Activated CD8-positive, alpha-beta T cell treated with anti-CD3 and anti-CD28 coated beads for 36 hours (primary cell): ENCODE measurements at places on chromosomes 7 and 10. TPM values are rescaled to one million over a fixed set of nuclear protein-coding genes. Genes with fewer than 3 reads are reported as not detected.

Gene COMTD1
- total RNA-seq: 54.5 TPM

Gene CTNNA3
- total RNA-seq: not detected

Gene IFIT3
- total RNA-seq: 21.8 TPM

Gene BLVRA
- total RNA-seq: 30.9 TPM

Gene SERPINE1
- total RNA-seq: 1.3 TPM

Gene PKD1L1
- 0.20 TPM for total RNA-seq

Gene CRPPA
- total RNA-seq: 1.6 TPM

Gene PALD1
- 6.8 TPM for total RNA-seq

Gene ITIH5
- not detected for total RNA-seq

Gene TMED4
- total RNA-seq: 74.6 TPM

Gene UCMA
- not detected for total RNA-seq

Gene PSTK
- 4.8 TPM for total RNA-seq

Gene LRRC17
- not detected for total RNA-seq

Gene TACR2
- total RNA-seq: not detected

Gene MET
- 0.27 TPM for total RNA-seq

DNA sequence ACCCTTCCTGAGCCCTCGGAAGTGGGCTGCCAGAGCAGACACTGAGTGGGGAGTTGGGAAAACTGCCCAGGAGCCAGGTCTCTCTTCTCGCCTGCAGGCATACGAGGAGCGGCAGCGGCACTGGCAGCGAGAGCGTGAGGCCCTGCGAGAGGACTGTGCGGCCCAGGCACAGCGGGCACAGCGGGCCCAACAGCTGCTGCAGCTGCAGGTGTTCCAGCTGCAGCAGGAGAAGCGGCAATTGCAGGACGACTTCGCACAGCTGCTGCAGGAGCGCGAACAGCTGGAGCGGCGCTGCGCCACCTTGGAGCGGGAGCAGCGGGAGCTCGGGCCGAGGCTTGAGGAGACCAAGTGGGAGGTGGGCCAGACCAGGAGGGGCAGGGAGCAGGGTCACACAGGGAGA is 5.8 kb downstream of the LZTS2 start:
- no peak for DNase-seq

- DNase-seq: no peak
These were observed 3.0 kb downstream of the GCC1 start for GRCh38 chr7:127582361-127582760.

GRCh38 chr10:113037218-113037617 is 87.2 kb downstream of the TCF7L2 start:
- DNase-seq: no peak

DNA sequence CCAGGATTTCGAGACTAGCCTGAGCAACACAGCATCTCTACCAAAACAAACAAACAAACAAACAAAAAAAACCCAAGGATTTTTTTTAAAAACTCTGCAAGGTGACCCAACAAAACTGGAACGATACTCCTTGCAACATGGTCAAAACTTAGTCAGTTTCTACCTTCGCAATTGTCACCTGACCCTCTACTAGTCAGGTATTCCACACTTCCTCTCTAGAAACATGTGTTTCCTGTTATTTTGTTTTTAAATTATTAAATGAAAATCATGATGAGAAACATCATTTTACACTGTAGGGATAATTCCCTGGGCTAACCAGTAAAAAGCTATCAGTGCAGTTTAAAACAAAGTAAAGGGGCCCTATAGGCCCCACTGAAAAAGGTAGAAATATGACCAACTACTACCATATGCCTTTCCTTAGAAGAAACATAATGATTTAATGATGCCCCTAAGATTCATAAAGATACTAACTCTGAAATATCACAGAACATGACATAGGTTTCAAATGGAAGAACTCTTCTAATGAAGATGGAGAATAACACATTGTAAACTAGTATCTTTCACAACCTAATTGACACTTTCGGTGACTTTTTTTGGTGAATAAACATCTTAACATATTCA is 8.7 kb downstream of the BRAF start:
- DNase-seq: no peak

DNA sequence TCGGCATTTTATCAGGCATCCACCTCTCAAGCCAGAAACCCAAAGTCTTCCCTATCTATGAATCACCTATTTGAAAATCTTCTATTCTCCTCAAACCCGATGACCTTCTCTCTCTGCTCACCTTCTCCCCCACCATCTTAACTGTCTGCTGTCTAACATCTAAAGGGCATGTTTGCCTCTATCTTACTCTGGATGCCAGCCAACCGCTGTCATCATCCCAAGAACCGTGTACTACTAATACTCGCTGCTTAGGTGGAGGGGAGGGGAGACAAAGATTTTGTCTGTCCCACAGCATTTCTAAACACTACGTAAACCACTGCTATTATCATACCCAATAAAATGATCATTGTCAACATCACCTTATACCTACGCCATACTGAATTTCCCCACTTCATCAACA is 29.5 kb downstream of the PAXIP1 start:
- no peak for DNase-seq

DNA sequence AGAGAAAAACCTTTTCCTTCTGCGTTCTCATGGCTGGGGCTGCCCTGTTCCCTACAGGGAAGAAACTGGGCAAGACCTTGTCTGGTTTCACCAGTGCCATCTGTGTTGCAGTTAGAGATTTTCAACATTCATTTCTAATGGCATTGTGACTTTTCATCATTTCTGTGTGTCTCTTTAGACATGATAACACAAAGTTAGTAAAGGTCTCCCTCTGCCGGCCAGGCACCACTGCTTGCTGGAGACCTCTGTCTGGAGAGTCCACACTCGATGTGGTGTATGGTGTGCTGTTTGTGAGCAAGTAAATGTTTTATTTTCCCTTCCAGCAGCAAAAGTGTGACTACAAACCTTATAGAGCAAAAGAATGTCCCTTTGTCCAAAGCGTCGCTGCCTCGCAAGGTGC is 213.5 kb downstream of the PAXIP1 start:
- peak; percentile 17 for DNase-seq

- no peak for DNase-seq
These were observed 257.1 kb downstream of the CAMK1D start for GRCh38 chr10:12606461-12606860.

DNA sequence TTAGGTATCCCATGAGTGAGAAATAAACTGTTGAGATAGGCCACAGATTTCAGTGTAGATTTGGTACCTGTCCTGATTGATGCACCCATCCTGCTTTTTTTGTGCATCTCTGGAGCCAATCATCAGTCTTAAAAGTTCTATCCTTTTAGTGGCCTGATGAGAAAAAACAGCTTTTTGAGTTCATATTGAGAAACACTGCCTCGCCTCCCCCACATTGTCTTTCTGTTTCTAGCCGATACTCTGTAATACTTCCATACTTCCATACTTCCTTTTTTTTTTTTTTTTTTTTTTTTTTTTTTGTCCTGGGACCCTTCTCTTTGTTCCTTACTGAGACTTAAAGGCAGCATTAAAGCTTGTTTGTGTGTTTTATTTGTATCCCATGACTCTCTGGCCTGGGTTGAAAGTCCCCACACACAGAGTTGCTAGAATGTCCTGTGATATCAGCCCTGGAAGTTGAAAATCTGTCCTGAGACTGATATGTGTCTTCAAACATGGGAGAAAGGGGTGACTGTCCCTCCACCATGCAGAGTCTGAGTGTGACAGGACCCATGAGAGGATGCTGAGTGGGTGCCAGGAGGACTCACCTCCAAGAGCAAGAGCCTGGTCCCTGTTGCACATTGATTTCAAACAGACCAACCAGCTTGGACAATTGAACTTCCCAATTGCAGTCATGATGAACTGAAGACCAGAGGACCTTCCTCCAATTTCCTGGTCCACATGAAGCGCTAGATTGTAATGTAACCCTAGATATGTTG is 5.7 kb downstream of the ZNF22 start:
- DNase-seq: no peak

GRCh38 chr7:76359111-76359977 is 553 bp upstream of the YWHAG start:
- DNase-seq: peak; percentile 98

- no peak for DNase-seq
These were observed 69.5 kb upstream of the GDF10 start for GRCh38 chr10:47230482-47230881.

DNA sequence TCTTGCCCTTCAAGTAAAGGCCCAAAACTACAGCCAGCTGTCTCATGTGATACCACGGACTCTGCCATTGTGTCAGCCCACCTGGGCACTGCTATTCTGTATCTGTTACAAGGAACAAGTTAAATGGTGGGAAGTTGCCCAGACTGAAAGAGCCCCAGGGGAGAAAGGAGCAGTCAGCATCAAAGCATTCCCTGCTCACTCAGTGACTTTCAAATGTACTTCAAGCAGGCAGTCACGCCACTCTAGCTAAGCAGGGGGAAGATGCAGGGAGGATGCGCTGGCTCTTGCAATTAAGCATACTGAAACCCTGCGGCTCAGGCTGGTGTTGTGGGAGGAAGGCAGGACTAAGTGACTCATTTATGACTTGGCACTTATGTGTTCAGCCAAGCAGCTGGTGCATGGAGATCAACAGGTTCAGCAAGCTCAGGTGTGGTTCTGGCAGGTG is 1249.6 kb downstream of the TYW1 start:
- no peak for DNase-seq

DNA sequence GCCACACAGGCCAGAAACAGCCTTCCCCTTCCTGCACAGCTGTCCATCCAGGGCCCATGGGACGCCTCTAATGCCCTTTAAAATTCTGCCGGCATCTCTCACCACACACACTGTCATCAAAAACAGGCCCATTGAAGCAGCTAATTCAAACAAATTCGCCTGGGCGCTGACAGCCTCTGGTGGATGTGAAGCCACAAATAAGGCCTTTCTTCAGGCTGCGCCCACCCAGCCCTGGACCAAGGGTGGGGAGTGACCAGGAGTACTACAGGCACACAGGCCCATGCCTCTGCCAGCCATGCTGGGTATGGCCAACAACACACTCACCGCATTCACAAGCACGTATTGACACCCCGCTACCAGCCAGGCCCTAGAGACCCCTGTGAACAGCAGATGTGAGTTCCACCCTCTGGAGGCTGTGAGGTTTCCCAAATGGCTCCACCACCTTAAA is 54.6 kb downstream of the SLIT1 start:
- no peak for DNase-seq

GRCh38 chr7:135207406-135208101 is 3.8 kb downstream of the WDR91 start:
- DNase-seq: no peak

DNA sequence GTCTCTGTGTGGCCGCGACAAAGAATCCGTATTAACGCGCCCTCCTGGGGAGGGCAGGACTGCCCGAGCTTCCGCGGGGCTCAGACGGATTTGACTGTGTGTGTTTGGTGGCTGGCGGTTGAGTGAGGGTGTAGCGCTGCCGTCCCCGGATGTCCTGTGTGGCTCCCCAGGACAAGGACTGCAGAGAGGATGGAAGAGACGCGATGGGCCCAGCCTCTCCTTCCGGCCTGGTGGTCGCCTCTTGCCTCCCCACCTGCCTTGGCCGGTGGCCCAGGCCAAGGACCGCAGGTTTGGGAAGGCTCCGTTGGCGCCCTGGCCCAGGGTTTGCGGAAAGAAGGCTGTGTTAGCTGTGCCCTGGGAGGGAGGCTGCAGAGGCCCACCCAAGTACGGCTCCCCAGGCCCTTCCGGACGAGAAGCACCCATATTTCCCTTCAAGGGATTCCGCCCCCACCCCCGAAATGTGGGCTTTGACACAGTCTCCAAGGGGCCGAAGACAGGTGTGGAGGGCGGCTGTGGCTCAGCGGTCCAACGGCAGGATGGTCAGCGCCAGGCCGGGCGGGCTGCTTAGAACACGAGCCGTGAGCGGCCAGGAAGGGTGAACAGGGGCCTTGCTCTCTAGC is 2.3 kb downstream of the UNCX start:
- peak; percentile 37 for DNase-seq

- peak; percentile 72 for DNase-seq
These were observed 23.9 kb upstream of the CALD1 start for GRCh38 chr7:134755422-134756022.

- no peak for DNase-seq
These were observed 81.0 kb downstream of the CNOT4 start for GRCh38 chr7:135428879-135429278.

DNA sequence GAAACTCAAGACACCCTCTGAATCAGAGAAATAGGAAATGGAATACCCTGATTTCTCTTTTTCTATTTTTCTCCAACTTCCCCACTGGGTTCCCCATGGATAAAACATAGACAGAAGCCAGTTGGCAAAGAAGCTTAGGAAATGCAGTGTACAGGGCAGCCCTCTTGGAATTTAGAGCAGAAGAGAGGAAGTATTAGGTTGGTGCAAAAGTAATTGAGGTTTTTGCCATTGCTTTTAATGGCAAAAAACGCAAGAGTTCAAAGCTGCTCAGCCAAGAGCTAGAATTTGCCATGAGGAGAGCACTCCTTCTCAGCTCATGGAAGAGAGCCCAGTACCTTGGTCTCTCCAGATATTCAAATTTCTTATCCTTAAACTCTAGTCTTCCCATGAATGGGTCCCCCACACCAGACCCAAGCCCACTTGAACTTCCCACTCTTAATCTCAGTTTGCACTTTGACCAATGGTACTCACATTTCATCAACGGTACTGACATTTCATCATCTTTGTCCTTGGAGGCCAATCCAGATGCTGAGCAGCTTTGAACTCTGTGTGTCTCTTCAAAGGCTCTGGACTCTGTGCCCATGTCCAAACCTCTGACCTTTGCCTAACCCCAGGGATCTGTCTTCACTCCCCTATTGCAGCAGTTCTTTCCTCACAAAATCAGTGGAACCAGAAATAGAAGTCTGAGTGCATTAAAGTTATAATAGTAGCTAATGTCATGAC is 73.2 kb upstream of the PPP1R3C start:
- no peak for DNase-seq

- no peak for DNase-seq
These were observed 125.3 kb upstream of the STARD3NL start for GRCh38 chr7:38052786-38053185.

GRCh38 chr7:26284995-26285632 is 6.5 kb upstream of the SNX10 start:
- DNase-seq: peak; percentile 22

- DNase-seq: no peak
These were observed 19.8 kb upstream of the TSPAN12 start for GRCh38 chr7:120877701-120878100.

GRCh38 chr7:155916926-155917655 is 104.8 kb upstream of the SHH start:
- no peak for DNase-seq

- DNase-seq: no peak
These were observed 119.3 kb upstream of the CACNA2D1 start for GRCh38 chr7:82562716-82563404.

GRCh38 chr7:131105799-131106680 is 221.6 kb upstream of the MKLN1 start:
- peak; percentile 92 for DNase-seq

GRCh38 chr10:113076949-113077348 is 126.9 kb downstream of the TCF7L2 start:
- no peak for DNase-seq

- DNase-seq: no peak
These were observed 551.8 kb downstream of the NXPH1 start for GRCh38 chr7:8985255-8985654.

- DNase-seq: no peak
These were observed 782.7 kb downstream of the ANKRD7 start for GRCh38 chr7:119007236-119007635.

GRCh38 chr10:52771534-52772445 is 794 bp downstream of the MBL2 start:
- DNase-seq: no peak
